Coronary artery (tissue), 2 donors: ENCODE measurements at places on chromosomes 1 and 21.

DNA sequence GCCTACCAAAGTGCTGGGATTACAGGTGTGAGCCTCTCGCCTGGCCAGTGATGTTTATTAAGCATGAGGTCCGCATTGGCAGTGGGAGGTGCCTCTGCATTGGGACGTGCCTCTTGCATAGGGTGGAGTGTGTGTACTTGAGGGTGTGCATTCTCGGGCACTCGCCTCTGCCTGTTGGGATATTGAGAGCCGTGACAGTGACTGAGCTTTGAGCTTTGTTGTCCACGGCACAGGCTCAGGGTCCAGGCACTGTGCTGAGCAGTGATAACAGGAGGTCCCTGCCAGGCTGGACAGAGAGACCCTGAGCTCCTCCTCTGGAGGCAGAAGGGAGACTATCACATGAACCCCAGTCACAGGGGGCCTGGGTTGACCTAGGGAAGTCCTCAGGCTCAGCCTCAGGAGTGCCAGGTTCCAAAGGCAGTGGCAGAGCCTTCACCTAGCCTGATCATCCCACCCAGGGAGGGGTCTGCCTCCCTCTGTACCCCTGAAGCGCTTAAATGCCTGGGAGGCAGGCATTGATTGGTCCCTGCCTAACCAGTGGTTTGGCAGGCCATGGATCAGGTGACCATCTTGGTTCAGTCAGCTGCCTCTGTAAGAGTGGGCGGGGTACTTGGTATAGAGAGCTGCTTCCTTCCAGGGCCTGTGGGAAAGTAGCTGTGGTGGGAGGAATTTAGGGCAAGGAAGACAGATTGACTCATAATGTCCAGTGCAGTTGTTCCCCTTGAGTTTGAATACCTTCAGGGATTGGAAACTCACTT, 213.8 kb upstream of the TMEM51 start:
- no peak for DNase-seq

- DNase-seq = no peak
These were observed 80.3 kb upstream of the PTBP2 start for GRCh38 chr1:96641282-96641681.

DNA sequence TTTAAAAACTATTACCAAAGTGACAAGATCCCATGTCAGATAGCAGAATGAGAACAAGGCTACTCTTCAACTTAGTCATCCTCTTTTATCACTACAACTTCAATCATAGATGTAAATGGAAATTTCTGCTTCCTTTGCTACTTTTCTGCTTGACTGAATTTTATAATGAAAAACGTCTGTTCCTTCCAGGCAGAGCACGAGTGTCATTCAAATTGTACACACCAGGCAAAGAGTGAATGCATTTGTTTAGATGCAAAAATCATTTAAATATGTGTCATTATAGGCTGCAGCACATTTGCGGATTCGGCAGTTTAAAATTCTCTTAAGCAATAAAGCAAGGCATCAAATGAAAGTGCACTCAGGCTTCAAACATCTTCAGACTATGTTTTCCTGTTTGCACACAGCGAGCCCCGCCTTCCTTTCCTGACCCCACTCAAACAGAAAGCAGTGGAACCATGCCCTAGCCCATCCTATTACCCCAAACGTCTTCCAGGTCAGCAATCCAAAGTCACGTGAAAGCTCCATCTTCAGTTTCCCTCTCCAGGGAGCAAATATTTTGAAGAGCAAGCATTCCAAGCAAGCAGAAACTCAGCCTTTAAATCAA, 99.6 kb downstream of the APP start:
- DNase-seq = no peak

- DNase-seq = no peak
These were observed 96.1 kb downstream of the TRABD2B start for GRCh38 chr1:47901001-47901575.

- DNase-seq = no peak
These were observed 108.4 kb downstream of the CNIH3 start for GRCh38 chr1:224724566-224724965.
